NB4 (cell line): ENCODE measurements at places on chromosomes 11 and 22.

GRCh38 chr11:63719987-63720386 is 38.7 kb downstream of the RTN3 start:
- DNase-seq = no peak

GRCh38 chr11:123434262-123434661 is 4.2 kb downstream of the GRAMD1B start:
- DNase-seq = peak; percentile 60

DNA sequence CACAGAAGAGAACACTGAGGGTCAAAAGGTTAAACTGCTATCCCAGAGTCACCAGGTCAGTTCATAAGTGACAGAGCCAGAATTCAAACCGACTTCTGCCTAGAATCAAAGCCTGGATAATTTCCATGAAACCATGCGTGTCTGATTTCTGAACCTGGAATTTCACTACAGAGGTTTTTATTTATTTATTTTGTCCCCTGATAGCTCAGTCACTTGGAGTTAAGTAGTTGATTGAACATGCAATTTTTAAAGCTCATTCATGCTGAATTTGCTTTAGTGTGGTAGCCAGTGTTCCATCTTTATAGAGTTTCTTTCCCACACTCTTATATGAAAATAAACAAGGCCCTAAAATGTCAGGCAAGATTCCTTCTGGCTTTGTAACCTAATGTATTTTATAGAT is 93.2 kb downstream of the NAV2 start:
- DNase-seq = no peak

DNA sequence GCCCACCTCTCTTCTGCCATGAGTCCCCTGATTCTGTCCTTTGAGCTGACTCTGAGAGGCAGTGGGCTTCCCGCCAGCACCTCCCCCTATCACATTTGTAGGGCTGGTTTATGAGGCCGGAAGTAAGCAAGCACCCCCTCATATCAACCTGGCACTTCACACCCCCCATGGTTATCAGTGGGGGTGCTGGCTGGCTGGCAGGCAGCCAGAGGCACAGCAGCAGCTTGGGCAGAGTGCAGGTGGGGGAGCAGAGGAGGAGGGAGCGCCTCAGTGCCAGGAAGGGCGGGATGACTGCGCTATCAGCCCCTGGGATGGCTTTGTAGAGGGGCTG is 22.9 kb upstream of the CHRM4 start:
- no peak for DNase-seq

- DNase-seq = no peak
Observed at GRCh38 chr22:36225333-36225922, 13.9 kb downstream of the APOL2 start.

DNA sequence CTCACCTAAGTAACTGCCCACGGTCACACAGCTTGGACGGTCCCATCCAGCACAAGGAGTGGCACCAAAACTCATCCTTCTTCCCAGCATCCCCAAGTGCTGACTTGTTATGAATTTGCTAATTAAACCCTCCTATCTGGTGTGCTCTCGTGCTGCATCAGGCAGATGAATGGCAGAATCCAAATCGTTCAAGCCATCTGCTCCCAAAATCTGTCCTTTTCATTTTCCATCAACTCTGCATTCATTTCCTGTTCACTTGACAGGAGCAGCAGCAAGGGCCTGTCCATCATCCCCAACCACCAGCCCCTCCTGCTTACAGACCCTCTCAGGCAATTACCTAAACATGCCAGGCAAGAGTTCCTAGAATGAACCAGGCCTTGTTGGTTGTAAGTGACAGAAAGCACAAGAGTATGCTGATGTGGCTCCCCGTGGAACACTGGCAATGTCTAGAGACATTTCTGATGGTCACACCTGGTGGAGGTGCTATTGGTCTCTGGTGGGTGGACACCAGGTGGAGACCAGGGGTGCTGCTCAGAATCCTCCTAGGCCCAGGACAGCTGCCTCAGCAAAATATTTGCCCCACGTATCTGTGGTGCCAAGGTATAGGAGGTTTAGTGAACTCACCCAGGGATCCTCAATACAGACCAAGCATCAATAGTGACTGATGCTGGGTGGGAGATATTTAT is 832.5 kb downstream of the TBC1D22A start:
- no peak for DNase-seq

DNA sequence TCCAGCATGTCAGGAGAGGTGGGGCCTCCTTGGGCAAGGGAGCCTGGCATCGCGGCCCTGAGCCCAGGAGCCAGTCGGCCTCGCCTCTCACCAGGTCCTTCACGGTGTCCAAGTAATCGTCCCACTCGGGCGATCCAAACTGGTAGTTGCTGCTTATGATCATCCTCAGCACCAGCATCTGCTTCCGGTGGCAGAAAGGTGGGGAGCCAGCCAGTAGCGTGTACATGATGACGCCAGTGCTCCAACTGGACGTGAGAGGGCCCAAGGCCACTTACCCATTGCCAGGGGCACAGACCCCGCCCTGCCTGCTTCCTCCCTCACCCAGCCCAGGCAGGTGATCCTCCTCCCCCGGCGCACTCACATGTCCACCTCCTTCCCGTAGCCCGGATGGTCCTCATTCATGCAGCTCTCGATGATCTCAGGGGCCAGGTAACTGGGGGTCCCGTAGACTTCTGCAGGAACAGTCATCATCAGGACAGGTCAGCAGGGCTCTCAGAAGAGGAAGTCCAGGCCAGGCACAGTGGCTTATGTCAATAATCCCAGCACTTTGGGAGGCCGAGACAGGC is 214.7 kb downstream of the OR4C45 start:
- no peak for DNase-seq

DNA sequence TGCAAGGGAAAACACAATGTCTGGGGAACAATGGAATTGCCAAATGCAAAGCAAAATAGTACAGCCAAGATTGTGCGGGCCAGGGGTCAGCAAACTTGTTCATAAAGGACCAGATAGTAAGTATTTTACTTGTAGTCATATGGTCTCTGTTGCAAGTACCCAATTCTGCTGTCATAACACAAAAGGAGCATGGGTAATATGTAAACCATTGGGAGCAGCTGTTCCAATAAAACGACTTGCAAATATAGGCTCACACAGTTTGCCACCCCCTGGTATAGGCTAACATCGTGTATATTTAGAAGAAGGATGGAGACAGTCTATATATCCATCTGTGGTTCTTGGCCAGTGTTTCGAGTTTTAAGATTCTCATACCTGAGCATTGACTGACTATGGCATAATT is 15.6 kb downstream of the SDHAF2 start:
- no peak for DNase-seq

GRCh38 chr11:65572356-65573051 is at the start of gene FAM89B:
Gene FAM89B, plus strand, starts transcription at chr11:65572538. Its CDS starts 132 bp downstream, at chr11:65572670.
- DNase-seq = peak; percentile 92

DNA sequence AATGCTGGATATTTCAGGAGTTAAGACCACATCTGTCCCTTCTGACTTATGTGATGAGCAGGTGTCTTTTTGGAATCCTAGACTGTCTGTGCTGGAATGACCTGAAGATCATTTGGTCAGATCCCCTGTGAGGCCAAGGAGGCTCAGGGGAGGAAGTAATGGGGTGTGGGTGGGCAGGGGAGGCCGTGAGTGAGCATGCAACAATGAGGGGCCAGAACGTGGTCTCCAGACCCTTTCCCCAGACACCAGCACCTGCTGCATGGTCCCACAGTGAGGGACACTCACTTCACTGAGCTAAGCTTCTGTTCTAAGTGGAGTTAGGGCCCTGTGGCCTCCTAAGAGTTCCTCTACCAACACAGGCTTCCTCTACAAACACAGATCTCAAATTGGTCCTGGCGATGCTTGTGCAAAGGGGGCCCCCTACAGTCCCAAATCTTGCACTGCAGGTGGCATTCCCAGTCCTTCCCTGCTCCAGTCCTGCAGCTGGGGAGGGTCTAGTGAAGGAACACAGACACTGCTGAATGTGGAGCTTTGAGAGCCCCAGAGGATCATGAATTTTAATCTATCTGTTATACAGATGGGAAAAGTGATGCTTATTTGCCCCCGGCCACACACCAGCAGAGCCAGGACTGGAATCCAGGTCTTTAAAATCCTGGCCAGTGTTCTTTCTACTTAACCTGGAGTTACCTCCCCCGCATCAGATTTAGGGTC is 7.4 kb downstream of the USP2 start:
- peak; percentile 79 for DNase-seq

DNA sequence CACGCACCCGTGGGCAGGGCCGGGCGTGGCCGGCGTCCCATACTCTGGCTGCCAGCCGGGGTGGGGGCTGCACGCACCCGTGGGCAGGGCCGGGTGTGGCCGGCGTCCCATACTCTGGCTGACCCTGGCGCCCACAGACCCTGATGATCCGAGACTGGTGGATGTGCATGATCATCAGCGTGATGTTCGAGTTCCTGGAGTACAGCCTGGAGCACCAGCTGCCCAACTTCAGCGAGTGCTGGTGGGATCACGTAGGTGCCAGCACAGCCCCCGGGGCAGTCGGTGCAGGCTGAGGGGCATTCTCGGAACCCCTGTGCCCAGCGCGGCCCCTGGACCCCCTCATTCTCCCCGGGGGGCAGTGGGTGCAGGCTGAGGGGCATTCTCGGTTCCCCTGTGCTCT is 19.0 kb downstream of the RNH1 start:
- no peak for DNase-seq

GRCh38 chr11:45205978-45206377 is 59.5 kb downstream of the PRDM11 start:
- no peak for DNase-seq

GRCh38 chr11:71209181-71209580 is 43.2 kb downstream of the SHANK2 start:
- DNase-seq = no peak

- no peak for DNase-seq
Observed at GRCh38 chr11:47235163-47235562, 13.5 kb downstream of the ACP2 start.

- DNase-seq = no peak
Observed at GRCh38 chr11:121105063-121105480, 4.0 kb downstream of the TECTA start.

- no peak for DNase-seq
Observed at GRCh38 chr22:49042877-49043859, 784.5 kb downstream of the BRD1 start.

DNA sequence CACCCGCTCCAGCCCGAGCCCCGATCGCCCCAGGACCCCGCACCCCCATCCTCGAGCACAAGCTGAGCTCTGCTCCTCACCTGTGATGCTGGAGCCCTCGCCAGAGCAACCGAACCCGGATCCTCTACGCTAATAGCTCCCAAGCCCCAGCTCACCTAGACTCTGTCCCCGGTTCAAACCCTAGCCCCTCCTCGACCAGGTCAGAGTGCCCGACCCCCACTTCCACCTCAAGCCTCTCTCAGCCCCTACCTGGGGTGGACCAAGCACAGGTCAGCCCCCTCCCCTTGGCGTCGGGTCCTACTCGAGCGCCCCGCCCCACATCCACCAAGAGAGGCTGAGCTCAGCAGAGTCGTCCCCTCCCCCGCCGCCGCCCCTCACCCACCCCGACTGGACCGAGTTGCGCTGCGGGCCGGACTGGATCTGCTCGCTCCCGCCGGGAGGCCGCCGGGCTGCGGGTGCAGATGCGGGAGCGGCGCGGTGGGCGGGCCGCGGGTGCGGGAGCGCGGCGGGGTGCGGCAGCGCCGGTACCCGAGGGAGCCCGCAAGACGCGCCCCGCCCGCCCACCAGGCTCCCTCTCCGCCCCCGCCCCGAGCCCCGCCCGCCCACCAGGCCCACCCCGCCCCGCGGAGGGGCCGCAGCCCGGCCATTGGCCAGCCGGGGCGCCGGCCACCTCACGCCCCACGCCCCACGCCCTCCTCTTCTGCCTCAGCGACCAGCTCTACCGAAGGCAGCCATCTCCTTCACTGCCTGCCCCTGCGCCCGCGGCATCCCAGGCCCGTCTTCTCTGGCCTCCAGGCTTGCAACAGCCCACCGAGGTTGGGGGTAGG is 577 bp upstream of the DKK3 start:
- no peak for DNase-seq

- DNase-seq = peak; percentile 60
Observed at GRCh38 chr11:35088226-35088625, 50.7 kb upstream of the CD44 start.

DNA sequence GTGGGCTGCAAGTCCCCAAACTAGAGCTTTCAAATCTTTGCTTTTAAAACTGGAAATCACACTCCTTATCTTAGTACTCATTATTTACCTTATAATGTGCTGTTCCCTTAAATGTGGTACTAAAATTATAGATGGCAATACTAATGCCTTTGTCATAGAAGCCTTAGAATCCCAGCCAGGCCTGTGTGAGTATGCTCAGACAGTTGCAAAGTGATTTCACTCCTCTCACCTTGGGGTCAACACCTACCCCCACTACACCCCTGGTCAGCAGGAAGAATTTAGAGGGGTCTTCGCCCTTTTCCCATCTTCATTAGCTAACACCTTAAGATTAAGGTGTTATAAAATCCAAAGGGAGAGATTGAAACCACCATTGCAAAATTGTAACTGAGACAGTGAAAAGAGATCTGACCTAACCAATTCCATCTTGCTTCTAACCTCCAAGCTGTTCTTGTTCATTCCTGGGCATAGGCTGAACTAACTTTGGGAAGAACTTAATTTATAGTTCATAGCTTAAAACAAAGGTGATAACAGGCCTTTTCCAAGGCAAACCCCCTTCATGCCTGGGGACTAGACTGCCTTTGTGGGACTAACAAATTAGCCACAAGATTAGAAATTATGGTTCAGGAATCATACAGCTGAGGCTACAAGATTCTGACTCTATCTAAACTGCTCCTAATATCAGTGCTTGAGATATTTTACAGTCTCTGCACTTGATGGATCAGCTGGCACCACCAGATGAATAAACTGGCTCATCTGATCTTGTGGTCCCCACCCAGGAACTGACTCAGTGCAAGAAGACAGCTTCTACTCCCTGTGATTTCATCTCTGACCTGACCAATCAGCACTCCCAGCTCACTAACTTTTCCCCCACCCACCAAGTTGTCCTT is 10.4 kb upstream of the MRPL17 start:
- DNase-seq = peak; percentile 59

GRCh38 chr11:35146711-35147110 is 7.7 kb downstream of the CD44 start:
- DNase-seq = peak; percentile 44

DNA sequence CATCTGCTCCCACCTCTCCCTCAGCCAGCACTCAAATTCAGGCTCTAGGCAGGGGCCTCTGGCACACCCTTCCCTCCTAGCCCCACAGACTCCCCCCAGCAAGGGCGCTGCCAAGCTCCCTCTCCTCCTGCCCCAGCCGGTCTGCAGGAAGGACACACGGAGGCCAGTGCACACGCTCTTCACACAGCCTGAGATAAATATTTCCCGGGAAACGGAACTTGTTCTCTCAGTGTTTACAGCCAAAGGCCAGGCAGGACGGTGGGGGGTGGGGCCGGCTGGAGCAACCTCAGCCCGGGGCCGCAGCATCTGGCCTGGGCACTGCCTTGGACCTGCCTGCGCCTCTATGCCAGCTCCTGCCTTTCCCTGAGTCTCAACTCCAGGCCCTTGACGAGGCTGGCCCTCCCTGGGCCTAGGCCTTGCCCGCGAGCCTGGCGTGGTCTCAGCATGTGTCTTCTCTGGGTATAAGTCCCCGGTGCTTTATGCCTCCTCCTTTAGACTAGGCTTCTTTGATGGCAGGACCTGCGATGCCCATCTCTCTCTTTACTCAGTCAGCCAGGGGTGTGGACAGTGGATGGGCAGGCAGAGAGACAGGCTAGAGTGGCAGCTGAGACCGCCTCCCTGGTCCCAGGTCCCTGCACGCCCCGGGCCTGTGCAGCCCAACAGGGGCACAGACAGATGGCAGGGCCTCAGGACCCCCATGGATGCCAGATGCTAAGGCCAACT is 48.4 kb downstream of the PDE2A start:
- no peak for DNase-seq

GRCh38 chr11:79229047-79229446 is 211.8 kb downstream of the TENM4 start:
- no peak for DNase-seq

GRCh38 chr11:6601041-6601461 is 2.4 kb downstream of the RRP8 start:
- no peak for DNase-seq
